ENCODE measurements at places on chromosomes 7 and 10.

GRCh38 chr7:84191842-84192241 is 2.7 kb downstream of the SEMA3A start:
- no peak for DNase-seq

DNA sequence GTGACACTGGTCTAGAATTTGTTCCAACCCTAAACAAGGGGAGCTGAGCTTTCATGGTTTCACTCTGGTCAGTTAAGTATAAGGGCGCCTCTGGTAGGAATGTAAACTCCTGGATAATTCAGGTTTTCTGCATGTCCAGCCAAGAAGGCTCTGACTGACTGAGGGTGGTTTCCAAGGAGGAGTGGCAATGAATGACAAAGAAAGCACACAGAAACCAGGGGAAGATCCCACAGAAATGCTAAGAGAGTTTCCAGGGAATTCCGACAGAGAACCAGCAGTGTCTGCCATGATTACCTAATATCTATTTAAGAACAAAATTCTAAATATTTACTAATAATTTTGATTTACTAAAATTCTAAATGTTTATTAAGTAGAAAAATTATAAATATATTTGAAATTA is 27.3 kb upstream of the NRG3 start:
- DNase-seq = no peak

GRCh38 chr7:75808106-75808505 is 5.5 kb downstream of the CCL24 start:
- DNase-seq = no peak

- no peak for DNase-seq
Observed at GRCh38 chr7:37671876-37672275, 11.7 kb upstream of the GPR141 start.

GRCh38 chr10:29563420-29564035 is 71.2 kb downstream of the SVIL start:
- no peak for DNase-seq

GRCh38 chr7:137304624-137305235 is 38.8 kb downstream of the PTN start:
- DNase-seq = no peak

DNA sequence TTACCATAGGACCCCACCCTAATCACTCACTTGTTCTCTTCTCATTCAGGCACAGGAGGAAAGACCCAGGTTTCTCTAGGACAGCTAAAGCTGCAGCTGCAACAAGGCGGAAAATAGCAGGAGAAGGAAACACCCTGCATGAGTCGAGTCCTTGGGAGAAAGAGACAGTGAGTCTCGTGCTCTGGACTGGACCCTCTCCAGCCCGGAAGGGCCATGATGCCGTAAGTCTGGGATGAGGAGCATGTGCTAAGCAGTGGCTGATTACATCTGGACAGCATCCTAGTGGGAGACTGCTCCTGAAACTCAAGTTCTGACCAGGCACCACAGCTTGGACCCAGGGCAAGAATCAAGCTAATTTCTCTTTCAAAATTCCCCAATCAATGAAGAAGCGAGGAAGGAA is 39.4 kb downstream of the FBXW4 start:
- no peak for DNase-seq

- DNase-seq = no peak
Observed at GRCh38 chr7:100921039-100921438, 25.4 kb upstream of the ACHE start.

DNA sequence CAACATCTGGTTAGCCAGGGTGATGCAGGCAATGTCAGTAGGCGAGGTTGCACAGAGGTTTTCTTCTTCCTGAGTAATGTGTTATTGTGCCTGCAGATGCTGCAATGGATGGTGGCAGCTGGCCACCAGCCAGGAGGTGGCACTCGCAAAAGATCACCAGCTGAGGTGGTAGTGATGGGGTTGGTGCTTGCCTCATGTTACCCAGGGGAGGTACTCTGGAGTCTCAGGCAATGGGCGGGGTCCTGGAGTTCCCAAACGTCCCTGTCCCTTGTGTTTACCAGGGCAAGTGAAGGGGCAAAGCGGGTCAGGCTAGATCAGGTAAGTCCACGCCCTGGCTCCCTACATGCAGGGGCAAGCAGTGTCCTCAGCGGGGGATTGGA is 21.1 kb downstream of the CLRN3 start:
- DNase-seq = no peak

DNA sequence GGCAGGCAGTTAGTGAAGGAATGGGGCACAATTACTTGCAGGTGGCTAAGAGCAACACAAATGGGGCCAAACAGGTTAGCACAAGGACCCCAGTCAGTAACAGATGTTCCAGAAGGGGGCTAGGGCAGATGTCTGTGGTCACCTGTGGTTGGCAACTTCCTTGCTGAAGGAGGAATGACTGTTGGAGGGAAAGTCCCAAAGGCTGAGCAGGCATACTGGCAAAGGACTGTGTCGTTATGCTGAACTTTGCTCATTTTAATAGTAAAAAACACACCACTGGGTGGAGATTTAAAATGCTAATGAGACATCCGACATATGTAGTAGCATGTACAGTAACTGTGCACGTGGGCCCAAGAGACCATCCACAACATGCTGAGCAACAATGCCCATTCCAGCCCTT is 511.6 kb downstream of the CALN1 start:
- DNase-seq = no peak

GRCh38 chr7:129094501-129094900 is 39.6 kb upstream of the TNPO3 start:
- DNase-seq = no peak

DNA sequence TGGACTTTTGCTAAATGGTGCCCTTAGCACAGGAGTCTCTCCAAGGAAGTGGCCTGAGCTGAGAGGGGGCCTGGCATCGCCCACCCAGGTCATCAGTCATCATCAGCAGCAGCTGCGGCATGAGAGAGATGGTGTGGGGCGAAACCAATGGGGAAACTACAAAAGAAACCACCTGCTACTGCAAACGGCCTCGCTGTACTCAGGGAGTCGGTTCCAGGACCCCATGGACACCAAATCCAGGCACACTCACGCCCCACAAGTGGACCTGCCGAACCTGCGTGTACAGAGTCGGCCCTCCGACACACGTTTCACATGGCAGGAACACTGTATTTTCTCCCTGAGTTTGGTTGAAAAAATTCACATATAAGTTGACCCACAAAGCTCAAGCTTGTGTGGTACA is 37.8 kb downstream of the DIP2C start:
- no peak for DNase-seq

DNA sequence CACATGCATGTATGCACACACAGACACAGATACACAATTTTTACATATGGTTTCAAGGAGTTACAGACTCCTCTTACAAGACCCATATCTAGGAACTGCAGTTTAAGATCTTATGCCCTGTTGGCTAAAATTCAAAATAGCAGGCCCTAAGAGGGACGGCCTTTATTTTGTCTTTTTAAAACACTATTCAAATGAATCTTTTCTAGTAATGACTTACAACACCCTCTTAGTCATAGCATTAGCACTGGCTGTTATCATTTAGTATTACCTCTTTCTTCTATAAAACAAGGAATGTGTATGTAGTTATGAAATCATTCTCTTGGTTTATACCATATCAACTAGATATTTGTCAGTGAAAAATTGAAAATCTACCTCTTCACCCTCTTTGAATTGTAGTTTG is 15.3 kb downstream of the PAPSS2 start:
- no peak for DNase-seq

DNA sequence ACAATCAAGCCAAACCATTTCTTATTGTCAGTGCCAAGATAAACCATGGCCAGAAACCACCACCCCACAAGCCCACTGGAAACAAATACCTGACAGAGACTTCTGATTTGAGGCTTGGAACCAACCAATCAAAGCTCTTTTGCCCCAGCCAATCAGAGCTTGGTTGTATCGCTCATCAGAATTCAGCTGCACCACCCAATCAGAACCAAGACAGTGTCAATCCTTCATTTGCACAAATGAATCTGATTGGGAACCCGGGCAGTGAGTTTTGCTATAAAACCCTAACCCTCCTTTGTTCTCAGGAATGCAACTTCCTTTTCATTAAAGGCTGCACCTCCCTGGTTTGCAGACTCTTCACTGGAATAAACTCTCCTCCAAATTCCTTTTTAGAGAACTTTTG is 87.4 kb downstream of the ELAPOR2 start:
- DNase-seq = no peak

GRCh38 chr7:90262438-90262837 is 17.5 kb downstream of the CFAP69 start:
- DNase-seq = no peak

DNA sequence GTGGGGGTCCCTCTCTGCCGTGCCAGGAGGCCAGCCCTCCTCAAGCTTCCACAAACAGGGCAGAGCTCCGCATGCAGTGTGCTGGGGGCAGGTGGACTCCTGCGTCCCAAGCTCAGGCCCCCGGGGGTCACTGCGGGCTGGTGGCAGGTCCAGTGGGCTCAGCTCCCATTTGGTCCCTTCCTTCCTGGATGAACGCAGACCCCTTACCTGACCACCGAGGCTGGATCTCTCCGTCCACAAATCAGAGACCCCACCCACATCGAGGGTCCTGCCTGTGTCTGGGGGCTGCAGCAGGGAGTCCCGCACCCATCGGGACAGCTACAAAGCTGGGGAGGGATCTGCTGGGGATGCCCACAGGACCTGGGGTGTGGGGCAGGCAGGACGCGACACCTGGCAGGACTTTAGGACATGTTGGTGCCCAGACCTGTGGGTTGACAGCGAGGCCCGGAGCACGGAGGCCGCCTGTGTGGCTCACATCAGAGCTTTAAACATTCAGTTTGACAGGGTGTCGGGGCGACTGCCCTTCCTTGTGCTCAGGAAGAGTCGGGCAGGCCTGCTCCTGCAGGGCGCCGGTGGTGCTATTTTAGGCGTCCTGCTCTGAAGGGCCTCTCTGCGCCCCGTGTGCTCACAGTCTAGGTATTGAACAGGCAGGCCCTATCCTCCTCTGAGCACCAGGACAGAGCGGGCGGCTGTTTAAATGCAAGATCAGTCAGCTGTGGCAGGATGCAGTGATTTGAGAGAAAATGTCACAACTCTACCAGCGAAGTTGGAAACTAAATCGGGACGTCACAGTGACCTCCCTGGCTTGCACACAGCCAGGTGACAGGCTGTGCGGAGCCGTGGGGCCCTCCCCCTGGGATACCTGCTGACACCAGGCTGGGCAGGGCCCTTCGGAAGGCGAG is 15.9 kb upstream of the CFAP46 start:
- DNase-seq = no peak

DNA sequence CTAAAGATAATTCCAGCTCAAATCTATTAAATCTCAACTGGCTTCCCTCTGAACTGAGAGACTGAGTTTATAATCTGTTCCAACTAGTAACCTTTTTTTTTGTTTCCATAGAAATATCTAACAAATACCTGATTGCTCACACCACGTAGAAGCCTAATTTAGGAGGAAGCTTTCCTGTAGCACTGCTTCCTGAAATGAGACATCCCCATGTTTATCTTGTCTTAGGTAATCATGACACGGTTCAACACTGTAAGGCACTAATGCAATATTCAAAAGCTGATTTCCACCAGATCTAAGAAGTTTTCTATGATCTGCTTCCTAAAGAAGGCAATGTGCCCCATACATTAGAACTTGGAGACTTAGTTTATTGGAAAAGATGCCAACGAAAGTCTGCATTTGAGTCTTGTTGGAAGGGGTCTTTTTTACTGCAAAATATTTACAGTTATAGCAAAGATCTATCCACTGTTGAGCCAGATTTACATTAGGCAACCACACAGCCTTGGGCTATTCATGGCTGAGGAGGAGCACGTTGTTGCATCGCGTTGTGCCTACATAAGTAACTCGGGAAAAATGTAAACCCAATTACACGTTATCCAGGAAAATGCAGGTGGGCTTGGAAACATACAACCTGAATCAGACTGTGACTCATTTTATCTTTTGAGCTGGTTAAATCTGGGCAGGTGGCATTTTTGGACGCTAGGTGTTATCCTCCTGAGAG is 66.3 kb downstream of the VIPR2 start:
- DNase-seq = no peak

DNA sequence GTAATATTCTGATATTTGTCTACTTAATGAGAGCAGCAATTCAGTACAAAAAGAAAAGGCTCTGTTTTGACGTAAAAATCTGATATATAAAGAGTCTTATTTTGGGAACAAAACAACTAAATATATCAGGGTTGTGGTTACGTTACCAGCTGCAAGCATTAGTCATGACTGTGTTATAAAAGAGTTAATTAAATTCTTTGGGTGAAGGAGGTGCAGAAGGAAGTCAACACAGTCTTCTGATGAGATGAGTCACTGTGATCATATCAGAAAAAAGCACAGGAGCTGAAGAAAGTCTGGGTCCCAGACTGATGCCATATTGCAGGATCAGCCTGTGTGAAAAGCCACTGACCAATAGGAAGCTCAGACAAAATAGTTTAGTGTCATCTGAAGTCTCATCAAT is 234.3 kb upstream of the TEX47 start:
- DNase-seq = no peak

DNA sequence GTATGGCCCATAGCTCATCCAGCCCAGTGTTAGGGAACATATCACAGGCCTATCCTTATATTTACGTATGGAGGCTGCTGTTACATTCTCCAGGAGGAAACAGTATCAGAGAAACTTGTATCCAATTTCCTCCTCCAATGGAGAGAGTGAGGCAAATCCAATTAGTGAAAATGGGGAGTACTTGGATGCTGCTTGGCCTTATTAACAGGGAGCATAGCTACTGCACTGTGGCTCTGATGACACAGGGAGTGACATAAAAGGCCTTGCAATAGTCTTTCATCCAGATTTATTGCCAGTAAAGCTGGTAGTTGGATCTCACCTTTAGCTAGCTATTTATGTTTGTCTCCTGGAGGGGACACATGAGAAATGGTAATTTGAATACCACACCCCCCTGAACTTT is 313.2 kb upstream of the MTPN start:
- no peak for DNase-seq

DNA sequence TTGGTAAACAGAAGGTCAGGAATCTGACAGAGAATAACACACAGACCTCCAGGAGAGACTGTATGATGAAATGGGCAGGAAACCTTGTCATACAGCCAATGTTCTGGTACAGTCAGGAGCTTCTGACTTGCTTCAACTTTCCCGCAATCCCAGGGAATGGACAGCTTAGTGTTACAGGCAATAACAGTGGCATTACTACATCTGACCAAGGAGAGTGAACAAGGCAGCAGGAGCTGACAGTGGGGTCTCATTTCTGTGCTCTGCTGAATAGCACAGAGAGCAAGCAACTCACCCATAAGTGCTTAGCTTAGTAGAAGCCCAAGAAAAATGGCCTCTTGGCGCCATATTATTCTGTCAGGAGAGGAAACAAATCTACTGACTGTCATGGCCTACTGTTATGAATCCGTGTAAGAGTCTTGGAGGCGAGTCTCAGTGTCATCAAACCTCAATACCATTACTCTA is 186.2 kb upstream of the MTPN start:
- no peak for DNase-seq

DNA sequence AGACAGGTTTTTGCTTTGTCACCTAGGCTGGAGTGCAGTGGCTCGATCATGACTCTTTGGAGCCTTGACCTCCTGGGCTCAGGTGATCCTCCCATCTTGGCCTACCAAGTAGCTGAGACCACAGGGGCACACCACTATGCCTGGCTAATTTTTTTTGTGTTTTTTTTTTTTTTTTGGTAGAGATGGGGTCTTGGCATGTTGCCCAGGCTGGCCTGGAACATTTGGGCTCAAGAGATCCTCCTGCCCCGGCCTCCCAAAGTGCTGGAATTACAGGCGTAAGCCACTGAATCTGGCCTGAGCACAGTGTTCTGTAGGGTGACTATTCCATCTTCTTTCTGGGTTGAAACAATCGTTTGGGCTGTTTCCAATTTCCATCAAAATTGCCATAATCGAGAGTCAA is 1.5 kb upstream of the MUC3A start:
- DNase-seq = no peak

GRCh38 chr7:83119026-83119382 is 43.7 kb downstream of the PCLO start:
- no peak for DNase-seq

All from effector memory CD4-positive, alpha-beta T cell (primary cell).